ENCODE measurements at places on chromosomes 12 and 14. TPM values are rescaled to one million over a fixed set of nuclear protein-coding genes. Genes with fewer than 3 reads are reported as not detected.

UBE3B gene
- total RNA-seq: 40.2 TPM

TAS2R42 gene
- not detected for total RNA-seq

CPM gene
- 1.6 TPM for total RNA-seq

TUBA1B gene
- total RNA-seq: 2,464 TPM

RIMBP2 gene
- not detected for total RNA-seq

TSPAN19 gene
- not detected for total RNA-seq

LETMD1 gene
- 64.3 TPM for total RNA-seq

CACNA1C gene
- 0.04 TPM for total RNA-seq

TAS2R19 gene
- 0.78 TPM for total RNA-seq

IFNG-AS1 gene
- 0.95 TPM for total RNA-seq

PITPNM2 gene
- 6.1 TPM for total RNA-seq

- no peaks in the 10 kb centered on the region for H3K4me1 ChIP-seq
- no peaks in the 10 kb centered on the region for H3K27me3 ChIP-seq
- no peaks in the 10 kb centered on the region for H3K36me3 ChIP-seq
- no peak overlapping the region for H3K4me3 ChIP-seq
Measured at GRCh38 chr14:75363570-75364227, 64.1 kb upstream of the JDP2 start.

DNA sequence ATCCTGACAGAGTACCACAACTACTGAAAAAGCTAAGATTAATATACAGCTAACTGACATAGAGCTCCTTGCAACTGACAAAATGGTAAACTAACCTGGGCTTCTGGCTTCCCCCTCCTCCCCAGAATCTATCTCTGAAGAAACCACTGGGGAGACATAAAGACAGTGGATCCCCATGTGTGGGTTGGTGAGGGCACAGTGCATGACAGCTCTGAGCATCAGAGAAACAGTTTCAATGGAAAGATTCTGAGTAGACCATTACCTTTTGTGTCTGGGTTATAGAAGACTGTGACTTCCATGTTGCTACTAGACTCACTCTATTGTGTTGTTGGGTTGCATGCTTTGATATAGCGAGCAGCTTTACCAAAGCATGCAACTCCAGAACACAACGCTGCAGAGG, 247.4 kb downstream of the EFCAB11 start:
- no peaks in the 10 kb centered on the region for H3K27me3 ChIP-seq
- no peak overlapping the region for H3K4me3 ChIP-seq

GRCh38 chr12:120583478-120584030, 2.4 kb upstream of the POP5 start:
- H3K36me3 ChIP-seq: peaks cover 2% of the 10 kb centered on the region
- H3K27me3 ChIP-seq: no peaks in the 10 kb centered on the region
- peak; percentile 73 for DNase-seq
- H3K4me1 ChIP-seq: peaks cover 16% of the 10 kb centered on the region
- H3K27ac ChIP-seq: no peak overlapping the region
- H3K4me3 ChIP-seq: peak overlapping the region; percentile 26

DNA sequence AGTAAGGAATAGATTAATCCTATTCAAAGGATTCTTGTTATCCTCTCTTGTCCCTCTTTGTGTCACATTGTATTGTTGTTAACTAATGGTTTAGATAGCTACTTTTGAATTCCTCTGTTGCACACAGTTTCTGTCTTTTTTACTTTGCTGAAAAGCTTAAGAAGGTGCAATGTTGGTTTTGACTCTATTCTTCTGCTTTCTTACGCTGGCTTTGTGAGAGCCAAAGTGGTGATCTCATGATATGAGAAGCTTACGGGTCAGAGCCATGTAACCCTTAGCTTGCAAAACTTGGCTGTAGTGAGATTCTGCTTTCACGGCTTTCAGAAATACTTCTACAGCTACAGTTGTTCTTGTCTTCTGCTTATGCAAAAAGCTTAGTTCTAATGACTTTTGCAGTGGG, 239.7 kb downstream of the TRHDE start:
- no peaks in the 10 kb centered on the region for H3K27me3 ChIP-seq
- no peak overlapping the region for H3K27ac ChIP-seq
- no peak overlapping the region for H3K4me3 ChIP-seq
- H3K4me1 ChIP-seq: no peaks in the 10 kb centered on the region

DNA sequence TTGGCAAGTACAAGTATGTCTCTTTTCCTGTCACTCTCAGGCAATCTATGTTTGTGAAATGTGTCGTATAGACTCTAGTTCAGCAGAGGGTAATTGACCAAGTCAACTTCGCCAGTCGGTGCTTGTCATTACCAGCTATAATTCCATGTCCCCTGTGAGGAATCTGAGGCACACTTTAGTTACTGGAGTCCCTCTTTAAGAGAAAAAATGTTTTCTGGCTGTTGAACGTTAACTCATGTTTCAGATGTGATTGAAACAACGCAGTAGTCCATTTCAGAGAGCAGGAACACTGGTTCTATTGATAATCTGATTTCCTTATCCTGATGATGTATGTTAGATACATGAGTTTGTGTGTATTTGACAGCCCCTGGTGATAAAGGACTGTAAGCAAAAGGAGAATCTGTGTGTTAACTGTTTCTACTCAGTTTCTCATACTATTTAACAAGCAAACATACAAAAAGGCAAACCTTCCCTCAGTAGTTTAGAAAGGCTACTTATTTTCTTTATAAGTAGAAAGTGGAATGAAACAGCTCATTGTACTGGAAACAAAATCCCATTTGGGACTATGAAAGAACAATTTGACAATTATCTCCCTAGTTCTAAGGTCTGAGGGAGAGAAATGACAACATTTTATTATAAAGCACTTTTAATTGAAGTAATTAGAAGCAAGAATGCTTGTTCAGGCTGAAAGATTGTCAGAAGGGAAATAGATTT, 161.1 kb upstream of the TRHDE start:
- DNase-seq: no peak
- H3K4me1 ChIP-seq: no peaks in the 10 kb centered on the region
- H3K27ac ChIP-seq: no peak overlapping the region
- no peak overlapping the region for H3K4me3 ChIP-seq
- H3K27me3 ChIP-seq: no peaks in the 10 kb centered on the region

DNA sequence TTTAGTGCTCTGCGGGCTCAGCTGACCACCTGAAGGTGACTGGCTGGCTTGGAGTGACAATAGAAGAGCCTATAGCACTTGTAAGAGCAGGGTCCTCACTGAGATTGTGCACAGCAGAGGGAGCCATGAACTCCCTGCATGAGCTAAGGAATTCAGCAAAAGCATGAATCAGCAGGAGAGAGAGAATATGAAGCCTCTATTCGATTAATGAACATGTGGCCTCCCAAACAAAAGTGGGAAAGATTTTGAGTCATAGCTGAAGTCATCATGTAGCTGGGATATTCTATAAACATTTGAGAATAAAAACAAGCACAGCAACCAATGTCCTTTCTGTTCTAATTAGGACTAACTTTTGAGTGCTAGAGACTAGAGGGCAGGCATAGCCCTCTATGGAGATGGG, 626.6 kb downstream of the DIO2 start:
- H3K36me3 ChIP-seq: no peaks in the 10 kb centered on the region
- no peak overlapping the region for H3K4me3 ChIP-seq
- H3K27ac ChIP-seq: no peak overlapping the region
- H3K4me1 ChIP-seq: no peaks in the 10 kb centered on the region
- no peaks in the 10 kb centered on the region for H3K27me3 ChIP-seq
- no peak for DNase-seq

DNA sequence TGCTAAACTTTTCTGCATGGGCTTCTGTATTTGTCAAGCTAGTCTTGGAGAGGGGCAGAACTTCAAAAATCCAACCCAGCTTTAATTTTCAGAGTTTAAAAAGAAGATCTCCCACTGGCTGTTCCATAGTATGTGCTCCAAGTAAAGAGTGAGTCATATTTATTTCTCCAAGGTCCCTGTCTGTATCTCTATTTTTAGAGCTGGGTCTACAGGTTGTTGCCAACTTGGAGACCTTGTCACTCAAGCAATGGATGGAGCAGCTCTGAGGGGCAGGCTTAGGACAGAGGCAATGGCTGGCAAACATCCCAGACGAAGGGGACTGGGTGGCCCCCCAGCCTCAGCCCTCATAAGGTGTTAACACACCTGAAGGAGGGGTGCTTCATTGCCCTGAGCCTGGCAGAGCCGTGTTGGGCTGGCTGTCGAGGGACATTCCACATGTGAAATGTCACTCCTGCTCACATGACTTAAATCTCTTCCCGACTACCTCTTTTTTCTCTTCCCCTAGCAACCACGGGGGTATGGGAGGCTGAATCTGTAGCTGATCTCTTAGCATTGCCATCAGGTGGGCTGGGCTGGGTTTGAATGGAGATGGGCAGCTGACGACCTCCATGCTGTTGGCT, 103.1 kb downstream of the SMOC1 start:
- no peaks in the 10 kb centered on the region for H3K4me1 ChIP-seq
- H3K4me3 ChIP-seq: no peak overlapping the region
- no peak overlapping the region for H3K27ac ChIP-seq
- H3K27me3 ChIP-seq: no peaks in the 10 kb centered on the region

DNA sequence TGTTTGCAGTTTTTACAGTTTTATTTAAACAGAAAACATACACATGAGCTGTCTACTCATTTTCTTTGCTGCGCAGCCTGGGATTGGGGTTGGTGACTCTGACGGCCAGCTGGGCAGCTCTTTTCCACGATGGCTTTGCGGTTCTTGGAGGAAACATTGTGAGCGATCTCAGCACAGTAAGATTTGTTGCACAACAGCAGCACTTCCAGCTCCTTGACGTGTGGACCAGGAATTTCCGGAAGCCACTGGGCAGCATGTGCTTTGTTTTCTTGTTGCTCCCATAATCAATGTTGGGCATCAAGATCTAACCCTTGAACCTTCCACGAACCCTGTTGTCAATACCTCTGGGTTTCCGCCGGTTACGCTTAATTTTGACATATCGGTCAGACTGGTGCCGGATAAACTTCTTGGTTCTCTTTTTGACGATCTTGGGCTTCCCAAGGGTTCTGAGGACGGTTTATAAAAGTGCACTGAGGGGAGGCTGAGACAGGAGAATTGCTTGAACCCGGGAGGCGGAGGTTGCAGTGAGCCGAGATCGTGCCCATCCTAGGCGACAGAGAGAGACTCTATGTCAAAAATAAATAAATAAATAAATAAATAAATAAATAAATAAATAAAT, 21.8 kb downstream of the FKBP11 start:
- no peak for DNase-seq
- no peaks in the 10 kb centered on the region for H3K27me3 ChIP-seq
- H3K4me3 ChIP-seq: no peak overlapping the region
- H3K36me3 ChIP-seq: no peaks in the 10 kb centered on the region
- H3K27ac ChIP-seq: no peak overlapping the region

GRCh38 chr12:13597166-13597565, 384.2 kb downstream of the GRIN2B start:
- H3K27me3 ChIP-seq: no peaks in the 10 kb centered on the region
- H3K36me3 ChIP-seq: no peaks in the 10 kb centered on the region
- H3K4me1 ChIP-seq: no peaks in the 10 kb centered on the region
- no peak overlapping the region for H3K27ac ChIP-seq
- no peak overlapping the region for H3K4me3 ChIP-seq

- no peak for DNase-seq
- H3K4me1 ChIP-seq: no peaks in the 10 kb centered on the region
- no peaks in the 10 kb centered on the region for H3K36me3 ChIP-seq
- no peaks in the 10 kb centered on the region for H3K27me3 ChIP-seq
Measured at GRCh38 chr12:124296295-124296915, 1.5 kb downstream of the RFLNA start.

- no peak overlapping the region for H3K4me3 ChIP-seq
- H3K27ac ChIP-seq: no peak overlapping the region
Measured at GRCh38 chr14:60245380-60246177, 3.4 kb upstream of the PPM1A start.

DNA sequence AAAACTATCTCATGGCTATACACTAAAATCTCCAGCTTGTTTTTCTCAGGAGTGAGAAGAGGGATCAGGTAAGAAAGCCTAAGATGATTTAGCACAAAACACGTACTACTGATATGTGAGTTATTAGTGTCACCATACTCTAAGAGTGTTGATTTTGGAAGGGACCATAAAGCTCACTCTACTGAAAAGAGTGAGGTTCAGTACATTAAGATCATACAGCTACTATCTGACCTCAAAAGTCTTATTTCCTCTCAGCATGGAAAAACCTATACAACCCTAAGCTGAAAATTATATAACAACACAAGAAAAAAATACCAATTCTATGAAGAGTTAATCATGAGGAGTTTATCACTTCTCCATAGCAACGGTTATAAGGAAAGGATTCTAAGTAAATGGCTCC, 19.5 kb downstream of the SNW1 start:
- DNase-seq: no peak
- H3K27me3 ChIP-seq: no peaks in the 10 kb centered on the region
- peaks cover 27% of the 10 kb centered on the region for H3K36me3 ChIP-seq
- no peak overlapping the region for H3K27ac ChIP-seq
- no peak overlapping the region for H3K4me3 ChIP-seq
- H3K4me1 ChIP-seq: peaks cover 5% of the 10 kb centered on the region

GRCh38 chr12:107843351-107844311, 69.1 kb downstream of the ASCL4 start:
- H3K27me3 ChIP-seq: peaks cover 8% of the 10 kb centered on the region
- H3K36me3 ChIP-seq: no peaks in the 10 kb centered on the region
- DNase-seq: no peak
- no peak overlapping the region for H3K4me3 ChIP-seq

DNA sequence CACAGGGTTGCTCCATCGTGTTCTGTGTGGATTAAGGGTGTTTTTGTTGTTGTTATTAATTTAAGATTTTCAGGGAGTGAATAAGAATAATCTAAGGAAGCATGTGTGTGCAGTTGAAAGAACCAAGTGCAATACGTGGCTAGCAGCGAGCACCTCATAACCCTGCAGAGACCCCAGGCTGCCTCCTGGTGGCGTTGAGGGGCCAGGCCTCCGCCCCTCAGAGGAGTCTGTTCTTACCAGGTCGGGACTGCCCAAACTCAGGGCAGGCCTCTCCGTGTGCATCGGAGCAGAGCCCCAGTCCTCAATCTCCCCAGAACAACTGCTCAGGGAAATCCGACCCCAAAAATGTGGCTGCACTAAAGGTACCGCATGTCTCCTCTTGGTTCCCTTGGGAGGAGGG, 36.8 kb downstream of the IL31 start:
- no peaks in the 10 kb centered on the region for H3K4me1 ChIP-seq
- no peaks in the 10 kb centered on the region for H3K27me3 ChIP-seq

GRCh38 chr12:20523658-20524057, 155.3 kb downstream of the PDE3A start:
- no peak overlapping the region for H3K27ac ChIP-seq
- no peaks in the 10 kb centered on the region for H3K4me1 ChIP-seq
- DNase-seq: no peak
- H3K36me3 ChIP-seq: no peaks in the 10 kb centered on the region
- H3K4me3 ChIP-seq: no peak overlapping the region

Measured in CD8-positive, alpha-beta memory T cell (primary cell).